ENCODE measurements at places on chromosomes 12 and 14.
A peak's percentile ranks its signal among the peaks of the same experiment; 100 is the strongest.

GRCh38 chr12:126033751-126034150 is 968.5 kb downstream of the AACS start:
- no peak for DNase-seq

DNA sequence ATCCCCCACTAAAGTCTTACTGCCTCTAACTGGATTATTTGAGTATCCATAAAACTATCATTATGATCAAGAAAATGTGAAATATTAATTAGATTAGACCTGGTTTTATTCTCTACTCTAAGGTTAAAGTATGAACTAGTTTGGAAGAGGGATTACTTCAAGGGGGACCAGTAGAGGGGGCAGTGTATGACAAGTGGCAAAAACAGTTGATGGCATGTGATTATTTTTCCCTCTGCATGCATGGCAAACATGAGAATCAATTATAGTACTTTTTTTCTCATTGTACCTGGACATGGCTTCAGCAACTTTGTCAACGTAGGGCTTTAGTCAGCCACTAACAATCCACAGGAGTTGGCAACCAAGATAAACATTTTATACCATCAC is 145.0 kb upstream of the SLC38A2 start:
- DNase-seq: no peak

GRCh38 chr12:45309836-45310626 is 94.1 kb downstream of the ANO6 start:
- no peak for DNase-seq

GRCh38 chr12:54217774-54218241 is 29.0 kb upstream of the SMUG1 start:
- peak; percentile 32 for DNase-seq

DNA sequence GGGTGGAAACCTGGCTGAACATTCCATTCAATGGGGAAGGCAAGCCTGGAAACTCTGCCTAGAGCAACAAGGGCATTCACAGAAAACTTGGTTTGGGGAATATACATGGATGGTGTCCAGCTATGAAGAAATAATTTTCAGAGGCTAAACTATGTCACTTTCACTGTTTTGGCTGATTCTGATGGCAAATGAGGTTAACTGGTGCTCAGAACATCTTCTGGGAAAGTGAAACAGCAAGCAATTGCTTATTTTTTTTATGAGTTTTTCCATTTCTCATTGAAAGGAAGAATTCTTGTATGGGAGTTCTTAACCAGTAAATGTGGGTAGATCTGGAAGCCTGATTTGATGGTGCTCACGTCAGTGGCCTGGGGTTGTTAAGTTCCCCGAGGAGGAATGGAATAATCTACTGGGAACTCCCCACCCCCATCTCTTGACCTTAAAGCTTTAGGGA is 132.8 kb upstream of the BTG1 start:
- DNase-seq: no peak

DNA sequence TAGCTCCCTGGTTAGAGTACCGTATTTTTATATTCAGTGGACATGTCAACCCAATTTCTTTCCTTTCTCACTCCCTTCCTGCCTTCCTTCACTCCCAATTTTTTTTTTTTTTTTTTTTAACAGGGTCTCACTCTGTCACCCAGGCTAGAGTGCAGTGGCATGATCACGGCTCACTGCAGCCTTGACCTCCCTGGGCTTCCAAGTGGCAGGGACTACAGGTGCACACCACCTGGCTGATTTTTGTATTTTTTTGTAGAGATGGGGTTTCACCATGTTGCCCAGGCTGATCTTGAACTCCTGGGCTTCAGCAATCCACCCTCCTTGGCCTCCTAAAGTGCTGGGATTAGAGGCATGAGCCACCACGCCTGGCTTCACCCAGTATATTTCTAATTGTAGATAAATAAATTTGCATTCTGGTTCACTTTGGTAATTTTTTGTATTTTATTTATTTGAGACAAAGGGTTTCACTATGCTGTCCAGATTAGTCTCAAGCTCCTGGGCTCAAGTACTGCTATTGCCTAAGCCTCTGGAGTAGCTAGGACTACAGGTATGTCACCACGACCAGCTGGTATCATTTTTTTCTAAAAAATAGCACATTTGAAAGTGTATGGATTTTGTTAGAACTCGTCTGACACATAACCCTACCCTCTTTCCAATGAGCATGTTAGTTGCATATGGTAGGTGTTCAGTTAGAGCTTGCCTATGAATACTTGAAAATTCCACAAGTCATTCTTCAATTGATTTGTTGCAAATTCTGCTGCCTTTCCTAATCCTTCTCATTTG is 15.7 kb downstream of the SLC38A2 start:
- no peak for DNase-seq

- DNase-seq: peak; percentile 59
These were observed at the start of gene OASL for GRCh38 chr12:121038861-121039668. Gene OASL (minus strand): TSS chr12:121039246. CDS start chr12:121038971, 275 bp downstream.

DNA sequence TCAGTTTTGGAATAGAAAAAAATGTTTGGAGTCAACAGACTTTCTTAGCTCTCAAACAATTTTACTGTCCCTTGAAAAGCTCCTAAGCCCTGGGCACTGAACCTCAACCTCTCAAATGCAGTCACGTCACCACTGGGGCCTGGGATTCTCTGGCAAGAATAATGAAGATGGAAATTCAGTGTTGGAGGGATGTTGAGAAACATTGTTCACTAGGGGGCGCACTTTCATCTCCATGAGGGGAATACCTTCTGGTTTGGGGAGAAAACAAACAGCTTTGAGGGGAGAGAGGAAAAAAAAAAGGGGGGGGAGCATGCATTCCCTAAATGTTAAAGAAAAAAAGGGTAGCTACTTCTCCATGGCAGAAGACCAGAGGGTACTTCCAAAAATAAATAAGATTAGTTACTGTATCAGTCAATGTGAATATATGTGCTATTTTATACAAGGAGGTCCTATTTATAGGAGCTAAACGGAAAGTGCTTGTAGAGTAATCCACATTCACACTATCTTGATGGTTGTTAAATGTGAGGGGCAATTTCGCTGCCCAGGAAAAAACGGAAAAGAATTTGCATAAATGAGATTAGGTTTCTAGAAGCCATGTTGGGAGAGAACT is 5.8 kb upstream of the TBPL2 start:
- peak; percentile 72 for DNase-seq

DNA sequence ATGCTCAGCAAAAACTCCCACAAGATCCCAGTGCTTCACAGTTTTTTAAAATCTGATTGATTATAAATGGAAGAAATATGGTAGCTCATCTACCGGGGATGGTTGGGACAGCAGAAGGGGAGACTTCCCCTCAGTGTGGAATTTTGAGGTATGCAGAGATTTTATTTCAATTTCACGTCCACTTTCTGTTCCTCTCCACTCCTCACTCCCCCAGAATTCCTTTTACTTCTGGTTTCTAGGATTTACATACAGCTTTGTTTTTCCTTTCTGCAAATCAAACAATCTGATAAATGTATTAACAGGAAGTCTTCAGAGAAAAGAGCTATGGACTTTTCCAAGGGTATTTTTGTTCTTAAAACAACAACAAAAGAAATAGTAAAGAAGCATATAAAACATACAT is 181.5 kb upstream of the ARHGAP5 start:
- no peak for DNase-seq

DNA sequence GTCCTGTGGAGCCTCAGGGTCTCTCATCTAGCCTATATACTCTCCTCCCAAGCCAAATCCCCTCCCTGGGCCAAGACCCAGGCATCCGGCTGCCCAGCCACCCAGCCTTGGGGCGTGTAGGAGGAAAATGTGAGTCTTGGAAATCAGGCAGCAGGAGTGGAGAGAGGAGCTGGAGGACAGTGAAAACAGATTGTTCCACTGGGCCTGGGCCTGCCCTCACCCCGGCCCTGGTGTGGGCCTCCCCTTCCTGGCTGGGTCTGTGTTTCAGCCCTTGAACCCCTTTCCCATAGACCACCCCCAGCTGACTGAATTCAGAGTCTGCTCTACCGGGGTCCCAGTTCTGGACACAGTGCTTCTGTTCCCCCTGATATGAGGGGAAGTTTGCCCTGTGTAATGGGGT is 6.7 kb downstream of the ITGA5 start:
- DNase-seq: no peak

DNA sequence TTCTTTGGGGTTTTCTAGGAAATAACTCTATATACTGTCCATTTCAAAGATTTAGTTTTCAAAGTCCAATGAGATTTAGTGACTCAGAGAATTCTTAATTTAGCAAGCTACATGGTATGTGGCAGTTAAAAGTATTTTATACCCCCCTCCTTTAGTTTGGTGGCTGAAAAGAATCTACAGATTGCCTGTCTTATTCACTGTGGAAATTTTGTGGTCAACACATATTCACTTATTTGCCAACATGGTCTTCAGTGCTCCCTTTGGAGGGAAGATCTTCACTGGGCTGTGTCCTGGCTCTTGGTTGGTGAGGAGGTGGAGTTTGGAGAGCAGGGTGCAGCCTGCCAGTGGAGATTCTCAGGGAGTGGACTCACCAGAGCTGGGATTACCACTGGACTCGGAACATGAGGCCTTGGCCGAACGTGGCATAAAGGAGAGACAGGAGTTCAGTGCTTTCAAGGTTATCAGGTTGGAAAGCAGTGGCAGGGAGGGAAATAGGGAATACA is 39.8 kb downstream of the SAMD4A start:
- no peak for DNase-seq

DNA sequence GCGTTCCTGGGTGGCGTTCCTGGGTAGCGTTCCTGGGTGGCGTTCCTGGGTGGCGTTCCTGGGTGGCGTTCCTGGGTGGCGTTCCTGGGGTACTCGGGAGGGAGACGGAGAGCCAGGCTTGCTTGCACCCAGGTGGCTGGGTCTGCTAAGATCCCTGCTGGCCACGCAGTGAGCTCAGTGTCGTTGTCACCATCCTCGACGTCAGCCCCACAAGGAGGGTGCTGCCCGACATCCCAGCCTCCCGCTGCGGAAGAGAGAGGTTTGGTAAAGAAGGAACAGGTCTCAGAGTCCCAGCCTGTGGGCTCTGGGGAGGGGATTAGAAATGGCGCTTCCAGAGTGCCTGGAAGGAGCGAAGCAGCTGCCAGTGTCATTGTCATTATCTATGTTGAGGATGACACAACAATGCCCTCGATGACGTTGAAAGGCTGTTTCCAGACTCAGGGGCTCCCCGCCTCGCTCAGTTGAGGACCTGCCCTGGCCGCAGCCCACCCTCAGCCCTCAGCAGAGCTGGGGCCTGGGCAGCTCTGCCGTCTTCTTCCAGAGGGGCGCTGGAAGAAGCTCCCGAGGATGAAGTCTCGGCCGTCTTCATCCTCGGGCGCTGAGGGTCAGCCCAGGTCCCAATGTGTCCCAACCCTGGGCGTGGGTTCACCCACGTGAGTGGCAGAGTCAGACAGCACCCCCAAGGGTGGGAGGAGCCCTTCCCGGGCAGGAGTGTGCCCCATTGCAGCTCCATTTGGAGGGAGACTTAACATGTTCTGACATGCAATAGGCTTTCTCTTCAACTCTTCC is 328.8 kb downstream of the ADGRD1 start:
- no peak for DNase-seq

GRCh38 chr14:60276347-60276746 is 27.3 kb downstream of the PPM1A start:
- no peak for DNase-seq

- DNase-seq: no peak
These were observed 7.1 kb downstream of the GMFB start for GRCh38 chr14:54481695-54482094.

GRCh38 chr12:8047842-8048241 is 15.3 kb downstream of the FOXJ2 start:
- DNase-seq: no peak

DNA sequence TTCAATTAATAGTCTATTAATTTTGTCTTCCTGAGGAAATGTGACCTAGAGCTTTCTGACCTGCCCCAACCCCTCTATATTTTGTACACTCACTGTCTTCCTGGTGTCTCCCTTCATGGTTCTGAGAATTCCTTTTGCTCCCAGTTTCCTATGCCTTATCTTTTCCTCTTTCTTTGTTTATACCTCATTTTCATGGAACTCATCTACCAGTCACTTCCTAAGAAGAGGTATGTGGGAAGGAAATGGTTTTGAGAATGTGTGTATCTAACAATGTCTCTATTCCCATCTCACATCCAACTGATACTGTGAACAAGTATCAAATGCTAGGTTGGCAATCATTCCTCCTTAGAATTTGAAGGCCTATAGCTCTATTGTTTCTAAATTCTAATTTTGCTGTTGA is 245.1 kb upstream of the EGLN3 start:
- no peak for DNase-seq

DNA sequence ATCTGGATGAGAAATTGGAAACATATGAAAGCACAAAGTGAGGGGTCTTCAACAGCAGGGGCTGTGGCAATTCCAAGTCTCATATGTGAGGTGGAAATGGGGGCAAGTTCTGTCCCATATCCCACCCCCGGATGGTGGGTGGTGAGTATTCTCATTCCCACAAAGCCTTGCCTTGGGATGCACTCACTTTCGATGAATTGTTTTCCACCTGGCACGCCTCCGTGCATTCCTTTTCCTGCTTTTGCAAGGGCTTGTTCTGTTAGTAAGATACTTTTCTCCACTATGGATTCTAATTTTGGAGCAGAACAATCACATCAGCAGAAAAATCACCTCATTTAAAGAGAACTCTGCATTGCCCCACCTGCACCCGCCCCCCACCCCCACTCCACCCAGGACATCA is 3.1 kb downstream of the LACRT start:
- DNase-seq: no peak

GRCh38 chr12:753611-754472 is 1.5 kb downstream of the WNK1 start:
- peak; percentile 68 for DNase-seq

DNA sequence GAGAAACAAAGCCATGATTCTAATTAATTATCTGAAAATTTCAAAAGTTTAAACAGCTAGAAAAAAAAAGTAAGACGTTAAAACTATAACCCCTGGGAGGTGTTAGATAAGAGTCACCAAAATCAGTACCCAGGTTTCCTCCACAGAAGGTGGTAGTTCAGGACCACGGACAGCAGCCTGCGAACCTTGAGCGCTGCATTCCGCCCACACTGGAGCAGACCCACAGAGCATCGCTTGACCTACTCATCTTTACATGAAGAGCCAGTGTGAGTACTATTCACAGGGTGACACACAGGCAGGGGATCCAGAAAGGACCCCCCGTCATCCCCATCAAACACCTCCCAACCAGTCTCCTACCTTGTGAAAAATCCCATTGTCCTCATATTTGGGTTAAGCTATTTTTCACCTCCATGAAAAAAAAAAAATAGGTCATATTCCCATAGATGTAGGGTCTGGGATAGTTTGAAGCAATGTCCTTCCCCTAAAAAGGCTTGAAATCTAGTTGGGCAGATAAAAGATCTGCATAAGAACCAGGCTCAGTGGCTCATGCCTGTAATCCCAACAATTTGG is 8.8 kb upstream of the CHGA start:
- DNase-seq: peak; percentile 62

- DNase-seq: no peak
These were observed 880 bp upstream of the FLRT2 start for GRCh38 chr14:85528897-85529631.

DNA sequence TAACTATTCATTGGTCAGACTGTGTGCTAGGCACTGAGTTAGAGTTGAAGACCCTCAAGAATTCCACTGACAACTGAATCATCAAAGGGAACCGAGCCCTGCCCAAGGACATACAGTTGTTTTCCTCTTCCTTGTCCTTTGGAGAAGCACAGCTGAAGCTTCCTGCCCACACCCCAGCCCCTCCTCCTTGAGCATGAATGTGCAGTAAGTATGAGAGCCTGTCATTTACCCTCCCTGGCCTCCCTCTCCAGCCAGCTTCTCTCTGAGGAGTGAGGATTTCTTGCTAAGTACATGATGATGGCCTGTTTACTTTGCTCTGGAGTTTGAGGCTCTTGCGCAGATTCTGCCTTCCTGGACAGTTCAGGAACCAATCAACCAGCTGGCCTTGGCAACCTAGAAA is 235.2 kb downstream of the CACNA1C start:
- DNase-seq: no peak

All from activated CD4-positive, alpha-beta T cell treated with anti-CD3 and anti-CD28 coated beads for 48 hours (primary cell).